Activated CD4-positive, alpha-beta T cell treated with anti-CD3 and anti-CD28 coated beads for 36 hours (primary cell): ENCODE measurements at places on chromosomes 13 and 19. TPM values are rescaled to one million over a fixed set of nuclear protein-coding genes. Genes with fewer than 3 reads are reported as not detected.

DNA sequence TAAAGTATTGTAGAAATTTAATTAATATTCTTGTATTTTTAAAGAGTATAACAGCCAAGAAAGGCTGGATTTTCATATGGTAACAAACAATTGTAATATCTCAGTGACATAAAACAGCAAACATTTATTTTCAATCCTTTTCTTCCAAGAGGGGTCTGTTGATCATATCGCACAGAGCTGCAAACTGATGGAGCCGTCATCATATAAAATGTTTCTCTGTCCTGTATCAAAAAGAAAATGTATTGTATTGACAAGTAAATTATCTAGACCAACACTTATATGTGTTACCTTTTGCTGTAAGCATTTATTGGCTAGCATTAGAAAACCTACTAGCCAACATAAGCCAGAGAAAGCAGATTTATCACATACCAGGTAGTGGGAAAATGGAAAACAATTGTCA is 2861.4 kb upstream of the PCDH20 start:
- DNase-seq, result no peak

DNA sequence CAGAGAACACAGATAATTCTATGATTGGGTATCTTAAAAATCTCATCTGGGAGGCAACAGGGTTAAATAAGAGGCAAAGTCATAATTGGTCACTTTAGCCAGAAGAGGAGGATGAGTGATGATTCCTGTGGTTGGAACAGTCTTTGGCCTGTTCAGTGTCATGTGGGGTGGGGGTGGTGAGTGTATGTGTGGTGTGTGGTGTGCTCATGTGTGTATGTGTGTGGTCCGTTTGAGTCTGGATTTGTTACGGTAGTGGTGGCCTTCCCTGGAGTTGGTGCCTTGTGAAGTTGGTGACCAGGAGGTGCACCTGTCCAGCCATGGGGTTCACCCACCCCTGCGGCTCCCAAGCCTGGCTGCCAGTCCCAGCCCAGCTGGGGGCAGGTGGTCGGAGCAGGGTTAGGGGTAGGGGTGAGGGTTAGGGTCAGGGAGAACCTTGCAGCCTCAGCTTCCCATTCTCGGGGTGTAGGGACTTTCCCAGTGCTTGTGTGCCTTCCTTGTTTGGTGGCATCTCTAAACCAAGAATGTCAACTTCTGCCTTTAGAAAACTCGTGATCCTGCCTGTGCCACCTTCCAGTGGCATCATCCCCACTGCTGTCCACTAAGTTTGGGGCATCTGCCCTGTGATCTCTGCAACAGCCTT is 97.5 kb downstream of the RAB20 start:
- DNase-seq, result no peak

DNA sequence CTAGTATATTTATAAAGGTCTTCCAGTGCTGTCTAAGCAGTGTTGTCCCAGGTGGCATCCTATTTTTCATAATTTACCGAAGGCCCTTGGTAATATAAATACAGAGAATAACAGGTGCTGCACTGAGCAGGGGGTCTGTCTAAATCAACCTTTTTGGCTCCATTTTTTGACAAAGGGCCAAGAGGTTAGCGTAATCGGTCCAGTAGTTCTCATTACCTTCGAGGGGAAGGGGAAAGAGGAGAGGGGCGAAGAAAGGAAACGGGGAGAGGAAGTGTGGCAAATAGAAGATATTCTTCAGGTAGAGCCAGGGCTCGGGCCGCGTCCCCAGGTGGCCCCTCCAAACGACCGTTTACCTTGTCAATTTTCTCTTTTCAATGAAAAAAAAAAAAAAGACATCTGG is 749 bp upstream of the PAN3 start:
- no peak for DNase-seq

Gene SYCN
- not detected for total RNA-seq

Gene RNF17
- total RNA-seq, result 0.43 TPM

Gene KLK4
- not detected for total RNA-seq
